ENCODE measurements at places on chromosomes 12 and 14.

DNA sequence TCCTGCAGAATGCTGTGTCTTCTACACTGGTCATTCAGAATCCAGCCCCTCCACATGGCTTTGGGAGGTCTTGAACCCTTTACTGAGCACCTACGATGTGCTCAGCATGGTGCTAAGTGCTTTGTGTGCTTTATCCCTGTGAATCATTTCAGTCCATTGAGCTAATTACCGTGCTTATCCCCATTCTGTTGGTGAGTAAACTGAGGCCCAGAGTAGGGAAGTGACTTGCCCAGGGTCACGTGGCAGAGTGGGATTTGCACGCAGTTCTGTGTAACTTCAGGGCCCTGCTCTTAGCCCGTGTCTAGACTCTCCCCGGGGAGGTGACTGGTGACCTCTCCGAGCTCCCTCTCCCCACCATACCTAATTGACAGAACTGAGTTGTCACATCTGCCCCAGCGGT, 27.4 kb downstream of the MVK start:
- DNase-seq = no peak

GRCh38 chr12:92553389-92553788, 149.4 kb upstream of the PLEKHG7 start:
- DNase-seq = no peak

GRCh38 chr12:59708064-59708463, 112.2 kb downstream of the SLC16A7 start:
- no peak for DNase-seq

- DNase-seq = no peak
These were observed at the start of gene HOXC13 for GRCh38 chr12:53938326-53939140. TSS of gene HOXC13 (plus strand) at chr12:53938831. CDS start at chr12:53938907, 76 bp downstream.

- no peak for DNase-seq
These were observed 47.8 kb upstream of the CHGA start for GRCh38 chr14:92874962-92875661.

DNA sequence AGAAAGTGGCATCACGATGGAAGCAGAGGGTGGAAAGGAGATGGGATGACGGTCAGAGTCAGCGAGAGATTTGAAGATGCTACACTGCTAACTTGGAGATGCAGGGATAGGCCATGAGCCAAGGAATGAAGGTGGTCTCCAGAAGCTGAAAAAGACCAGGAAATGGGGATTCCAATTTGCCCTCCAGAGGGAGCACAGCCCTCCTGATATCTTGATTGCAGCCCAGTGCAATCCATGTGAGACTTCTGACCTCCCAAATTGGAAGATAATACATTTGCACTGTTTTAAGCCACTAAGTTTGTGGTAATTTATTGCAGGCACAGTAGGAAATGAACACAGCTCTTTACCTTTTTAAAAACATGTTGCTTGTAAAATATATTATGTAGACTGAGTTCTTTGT, 549.5 kb downstream of the VRK1 start:
- DNase-seq = no peak

DNA sequence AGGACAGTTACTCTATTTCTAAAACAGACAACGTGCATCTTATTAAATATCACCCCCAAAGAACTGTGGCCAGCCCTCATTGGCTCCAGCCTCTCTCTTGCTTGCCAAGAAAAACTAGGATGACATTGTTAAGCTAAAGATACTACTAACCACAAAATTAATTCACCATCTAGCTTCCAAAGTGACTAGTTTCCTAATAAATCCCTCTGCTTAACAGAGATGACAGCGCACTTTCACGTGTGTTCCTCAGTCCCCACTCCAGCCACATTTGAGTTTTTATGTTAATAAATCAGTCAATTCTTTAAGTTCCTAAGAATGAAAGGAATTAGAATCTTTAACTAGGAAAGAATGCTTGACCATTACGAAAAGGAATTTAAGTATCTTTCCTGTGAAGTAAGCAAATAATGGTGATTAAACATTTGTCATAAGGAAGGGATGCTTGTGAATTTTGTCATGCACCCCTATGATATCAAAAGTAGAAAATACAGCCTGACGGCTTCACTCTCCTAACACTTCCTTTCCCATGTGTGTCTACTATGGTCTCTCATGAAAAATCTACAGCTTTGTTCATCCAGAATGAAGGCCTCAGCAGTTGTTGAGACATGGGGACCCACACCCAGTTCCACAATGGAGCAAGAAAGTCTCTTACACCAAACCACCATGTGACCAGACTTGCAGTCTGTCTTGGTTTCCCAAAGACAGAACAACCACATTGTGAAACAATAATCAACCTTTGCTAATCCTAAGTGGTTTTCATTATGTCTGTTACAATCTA, 8.1 kb downstream of the CORO1C start:
- no peak for DNase-seq

- no peak for DNase-seq
These were observed 318.1 kb upstream of the PDE3A start for GRCh38 chr12:20050221-20050620.

DNA sequence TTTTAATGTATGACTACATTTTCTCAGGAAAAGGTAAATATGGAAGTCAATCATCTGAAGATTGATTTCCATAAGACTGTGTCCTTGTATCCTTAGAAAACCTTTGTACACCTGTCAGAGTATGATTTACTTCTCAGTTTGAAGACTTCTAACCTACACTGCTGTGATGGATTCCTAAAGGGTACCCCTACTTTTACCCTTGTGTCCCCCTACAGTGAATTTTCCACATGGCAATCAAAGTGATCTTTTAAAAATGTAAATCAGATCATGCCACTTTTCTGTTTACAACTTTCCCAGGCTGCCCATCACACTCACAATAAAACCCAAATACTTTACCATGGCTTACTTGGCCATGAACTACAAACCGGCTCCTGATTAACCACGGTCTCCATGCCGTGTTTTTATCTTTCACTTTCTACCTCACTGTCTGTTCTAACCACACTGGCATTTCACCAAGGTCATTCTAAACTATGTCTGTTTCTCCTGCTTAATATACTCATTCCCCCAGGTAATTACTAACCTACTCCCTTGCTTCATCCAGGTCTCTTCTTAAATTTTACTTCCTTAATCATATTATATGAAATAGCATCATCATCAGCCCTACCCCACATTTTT, 8.1 kb downstream of the DNAI7 start:
- no peak for DNase-seq

DNA sequence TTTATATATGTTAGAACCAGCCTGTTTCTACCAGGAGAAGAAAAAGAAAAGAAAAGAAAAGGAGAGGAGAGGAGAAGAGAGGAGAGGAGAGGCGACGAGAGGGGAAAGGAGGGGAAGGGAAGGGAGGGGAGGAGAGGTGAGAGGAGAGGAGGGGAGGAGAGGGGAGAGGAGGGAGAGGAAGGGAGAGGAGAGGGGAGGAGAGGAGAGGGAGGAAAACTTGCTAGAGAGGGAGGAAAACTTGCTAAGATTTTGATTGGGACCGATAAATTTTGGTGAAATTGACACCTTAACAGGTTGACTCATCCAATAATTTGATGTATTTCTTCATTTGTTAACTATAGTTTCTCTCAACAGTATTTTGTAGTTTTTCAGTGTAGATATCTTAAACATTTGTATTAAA, 164.0 kb upstream of the SYT1 start:
- DNase-seq = no peak

GRCh38 chr12:164207-164606, 49.8 kb downstream of the SLC6A12 start:
- no peak for DNase-seq

- no peak for DNase-seq
These were observed 250.7 kb downstream of the NTF3 start for GRCh38 chr12:5682581-5682980.

DNA sequence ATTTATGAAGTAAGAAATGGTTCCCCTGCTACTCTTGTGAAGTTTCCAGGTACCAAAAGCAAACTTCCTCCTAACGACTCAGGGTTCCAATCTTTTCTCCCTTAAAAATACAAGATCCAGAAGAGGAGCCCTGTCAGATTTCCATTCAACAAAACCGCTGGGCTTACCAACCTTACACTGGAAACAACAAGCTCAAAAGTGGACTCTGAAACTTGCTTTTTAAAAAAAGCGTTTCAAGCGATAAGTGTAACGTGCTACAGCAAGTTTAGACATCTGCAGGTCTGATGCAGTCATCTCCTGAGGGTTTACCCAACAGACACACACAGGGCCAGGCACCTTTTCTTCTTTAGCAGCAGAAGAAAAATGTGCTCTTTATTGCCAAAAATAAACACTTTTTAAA, 6.9 kb upstream of the CREBL2 start:
- no peak for DNase-seq

GRCh38 chr12:2353281-2353680, 300.5 kb downstream of the CACNA1C start:
- DNase-seq = no peak

- DNase-seq = no peak
These were observed 47.5 kb downstream of the NOS1 start for GRCh38 chr12:117313926-117314325.

- DNase-seq = no peak
These were observed 54.2 kb upstream of the GZMB start for GRCh38 chr14:24688030-24688658.

DNA sequence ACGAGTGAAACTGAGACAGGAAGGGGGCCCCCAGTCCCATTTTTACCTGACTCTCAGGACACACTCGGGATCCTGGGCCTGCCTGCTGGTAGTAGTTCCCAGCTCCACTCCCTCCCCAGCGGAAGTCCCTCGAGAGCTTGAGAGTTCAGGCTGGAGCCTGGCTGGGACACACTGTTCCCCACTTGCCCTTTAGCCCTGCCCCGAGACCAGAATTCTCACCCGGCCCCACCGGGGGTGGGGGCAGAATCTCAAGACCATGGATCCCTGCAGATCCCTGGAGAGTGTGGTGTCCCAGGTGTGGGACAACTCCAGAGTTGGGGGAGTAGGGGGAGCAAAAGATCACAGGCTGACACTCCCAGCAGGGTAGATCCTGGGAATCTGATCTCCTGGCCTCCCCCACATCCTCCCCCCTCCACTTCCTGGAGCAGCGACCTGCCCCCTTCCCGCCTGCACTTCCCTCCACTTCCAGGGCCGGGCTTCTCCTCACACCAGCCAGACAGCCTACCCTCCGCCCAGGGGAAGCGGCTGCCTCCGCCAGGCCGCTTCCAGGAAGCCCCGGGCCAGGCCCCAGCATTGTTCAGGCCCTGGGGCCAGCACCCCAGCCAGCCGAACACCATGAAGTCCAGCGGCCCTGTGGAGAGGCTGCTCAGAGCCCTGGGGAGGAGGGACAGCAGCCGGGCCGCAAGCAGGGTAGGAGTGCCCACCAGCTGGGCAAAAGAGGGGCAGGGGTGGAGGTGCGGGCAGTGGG, at the start of gene TNS2:
Gene TNS2 (plus strand): TSS at position 495 of the 748 bp plus-strand sequence. CDS start 121 bp downstream, at position 616.
- DNase-seq = no peak

DNA sequence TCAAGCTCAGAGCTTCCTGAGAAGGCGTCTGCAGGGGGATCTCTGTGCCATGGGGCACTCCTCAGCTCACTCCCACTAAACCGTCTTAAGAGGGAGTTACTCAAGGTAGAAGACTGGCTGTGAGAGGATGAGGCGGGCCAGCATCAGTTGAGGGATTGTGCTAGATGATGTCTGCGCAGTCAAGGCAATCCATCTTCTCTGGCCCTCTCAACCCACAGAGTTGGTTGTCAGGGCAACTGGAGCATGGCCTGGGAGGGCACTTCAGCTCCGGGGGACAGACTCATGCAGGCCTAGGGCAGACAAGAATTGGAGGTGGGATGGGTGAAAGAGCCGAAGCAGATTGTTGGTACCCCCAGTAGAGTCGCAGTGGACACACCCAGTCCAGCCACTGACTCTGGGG, 9.0 kb downstream of the GSTZ1 start:
- DNase-seq = no peak

DNA sequence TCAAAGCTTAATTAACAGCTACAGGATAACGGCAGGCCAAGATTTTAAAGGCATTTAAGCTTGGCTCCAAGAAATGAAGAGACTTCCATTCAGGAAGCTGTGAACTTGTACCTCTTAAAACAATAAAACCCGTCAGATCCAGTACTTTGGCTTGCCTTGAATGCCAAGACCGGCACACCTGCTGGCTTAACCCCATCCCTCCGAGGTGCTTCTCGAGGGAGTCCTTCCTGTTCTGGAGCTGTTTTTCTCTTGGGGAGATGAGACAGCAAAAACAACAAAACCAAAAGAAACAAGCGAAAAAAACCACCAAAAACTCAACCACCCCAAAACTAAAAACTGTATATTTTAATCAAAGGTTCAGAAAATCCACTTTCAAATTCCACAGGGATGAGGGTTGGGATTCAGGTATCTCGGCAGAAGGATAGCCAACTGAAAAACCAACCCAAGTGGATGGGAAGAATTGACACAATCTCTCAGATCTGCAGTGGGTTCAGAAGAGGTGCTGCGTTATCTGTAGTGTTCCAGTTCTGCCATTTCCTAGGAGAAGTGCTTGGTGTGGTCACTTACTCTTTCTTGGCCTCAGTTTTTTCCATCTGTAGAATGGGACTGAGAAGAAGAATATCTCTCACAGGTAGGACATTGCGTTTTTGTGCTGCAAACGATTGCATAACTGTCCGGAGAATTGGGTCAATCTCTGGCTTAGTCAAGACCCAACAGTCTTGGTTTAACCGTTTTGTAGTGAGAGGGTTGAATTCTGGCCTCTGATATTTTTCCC, 420.1 kb downstream of the VRK1 start:
- no peak for DNase-seq

GRCh38 chr12:79850610-79851299, 84.1 kb downstream of the PPP1R12A start:
- DNase-seq = no peak

DNA sequence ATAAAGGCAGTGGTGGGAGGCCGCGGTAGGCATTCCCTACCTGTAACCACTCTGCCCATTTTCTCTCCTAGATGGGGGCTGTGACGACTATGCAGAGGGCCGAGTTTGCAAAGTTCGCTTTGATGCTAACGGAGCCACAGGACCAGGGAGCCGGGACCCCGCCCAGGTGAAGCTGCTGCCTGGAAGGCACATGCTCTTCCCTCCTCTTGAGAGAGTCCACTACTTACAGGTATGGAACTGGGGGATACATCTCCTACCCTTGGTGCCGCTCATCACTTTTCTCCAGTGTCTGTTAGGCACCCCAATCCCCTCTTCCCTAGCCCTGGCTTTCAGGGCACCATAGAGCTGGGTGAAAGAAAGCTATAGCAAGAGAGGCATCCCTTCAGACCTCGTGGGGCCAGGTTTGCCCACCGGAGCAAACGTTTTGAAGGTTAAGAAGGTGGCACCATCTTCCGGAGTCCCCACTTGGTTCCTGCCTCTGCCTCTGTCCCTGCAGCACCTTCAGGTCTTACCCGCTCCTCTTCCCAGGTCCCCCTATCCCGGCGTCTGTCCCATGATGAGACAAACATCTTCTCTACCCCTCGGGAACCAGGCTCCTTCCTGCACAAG, 2.0 kb upstream of the P3H3 start:
- no peak for DNase-seq

GRCh38 chr14:42014301-42014700, 407.6 kb downstream of the LRFN5 start:
- no peak for DNase-seq

GRCh38 chr12:100708591-100708990, 86.0 kb upstream of the ANO4 start:
- DNase-seq = no peak

Data from activated CD4-positive, CD25-positive, alpha-beta regulatory T cell (primary cell).